ENCODE measurements at places on chromosomes 3 and 15.
A peak's percentile ranks its signal among the peaks of the same experiment; 100 is the strongest.

DNA sequence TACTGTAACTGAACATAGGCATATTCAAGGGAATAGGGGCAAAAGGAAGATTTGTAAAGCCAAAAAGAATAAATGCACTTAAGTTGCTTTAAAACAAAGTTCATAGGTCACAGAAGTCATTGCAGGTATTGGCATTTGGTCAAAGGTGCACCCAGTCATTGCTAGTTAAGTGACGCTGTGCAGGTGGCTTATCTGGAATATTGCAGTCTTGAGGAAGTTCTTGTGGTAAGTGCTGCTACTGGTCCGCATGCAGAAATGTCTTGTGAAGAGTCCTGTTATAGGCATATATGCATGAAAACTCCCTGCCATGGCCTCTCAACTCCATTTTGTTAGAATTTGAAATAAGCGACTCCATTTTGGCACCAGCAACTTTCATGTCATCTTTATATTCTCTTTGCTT, 293.1 kb downstream of the GBE1 start:
- DNase-seq = no peak

DNA sequence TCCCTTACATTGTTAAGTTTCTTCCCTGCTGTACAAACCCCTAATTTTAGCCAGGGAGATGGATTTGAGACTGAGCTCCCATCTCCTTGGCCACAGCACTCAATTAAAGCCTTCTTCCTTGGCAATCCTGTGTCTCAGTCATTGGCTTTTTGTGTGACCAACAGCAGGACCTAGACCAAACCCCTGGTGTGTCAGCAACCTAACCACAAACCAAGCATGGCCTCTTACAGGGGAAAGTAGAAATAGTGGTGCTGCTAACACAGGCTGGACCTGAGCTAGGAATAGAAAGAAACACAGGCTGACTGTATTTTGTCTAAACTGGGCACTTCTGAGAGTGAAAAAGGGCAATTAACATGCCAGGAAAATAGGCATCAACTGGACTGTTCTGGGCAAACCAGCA, 37.9 kb downstream of the PPCDC start:
- no peak for DNase-seq

DNA sequence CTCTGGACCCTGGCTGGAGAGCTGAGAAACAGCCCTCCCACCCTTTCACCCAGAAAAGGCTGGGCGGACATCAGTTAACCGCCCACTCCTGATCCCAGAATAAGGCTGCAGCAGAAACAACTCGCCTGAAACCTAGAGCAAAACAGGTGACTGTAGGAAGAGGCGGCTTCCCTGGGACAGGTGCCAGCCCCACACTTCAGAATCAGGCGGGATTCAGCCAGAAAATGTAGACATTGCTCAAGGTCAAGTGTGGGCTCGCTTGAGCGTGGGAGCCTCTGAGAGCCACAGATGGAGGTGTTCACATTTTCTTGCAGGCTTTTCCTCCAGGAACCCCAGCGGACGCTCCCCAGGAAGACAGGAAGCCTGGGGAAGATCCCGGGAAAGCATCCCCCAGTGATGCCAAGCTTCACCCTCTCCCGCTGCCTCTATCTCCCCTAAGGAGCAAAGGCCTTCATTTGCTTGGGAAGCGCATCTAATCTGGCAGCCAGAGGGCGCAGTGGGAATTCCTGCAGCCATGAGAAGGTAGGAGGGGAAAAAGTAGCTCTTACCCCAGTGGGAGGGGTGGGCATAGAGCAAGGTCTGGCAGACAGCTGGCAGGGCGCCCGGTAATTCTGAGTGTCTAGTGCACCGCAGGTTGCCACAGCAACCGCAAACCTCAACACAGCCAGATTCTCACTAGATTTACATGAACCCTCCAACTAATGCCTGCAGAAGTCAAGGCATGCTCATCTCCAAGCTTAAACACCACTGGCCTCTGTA, 77.7 kb downstream of the OCA2 start:
- peak; percentile 17 for DNase-seq

DNA sequence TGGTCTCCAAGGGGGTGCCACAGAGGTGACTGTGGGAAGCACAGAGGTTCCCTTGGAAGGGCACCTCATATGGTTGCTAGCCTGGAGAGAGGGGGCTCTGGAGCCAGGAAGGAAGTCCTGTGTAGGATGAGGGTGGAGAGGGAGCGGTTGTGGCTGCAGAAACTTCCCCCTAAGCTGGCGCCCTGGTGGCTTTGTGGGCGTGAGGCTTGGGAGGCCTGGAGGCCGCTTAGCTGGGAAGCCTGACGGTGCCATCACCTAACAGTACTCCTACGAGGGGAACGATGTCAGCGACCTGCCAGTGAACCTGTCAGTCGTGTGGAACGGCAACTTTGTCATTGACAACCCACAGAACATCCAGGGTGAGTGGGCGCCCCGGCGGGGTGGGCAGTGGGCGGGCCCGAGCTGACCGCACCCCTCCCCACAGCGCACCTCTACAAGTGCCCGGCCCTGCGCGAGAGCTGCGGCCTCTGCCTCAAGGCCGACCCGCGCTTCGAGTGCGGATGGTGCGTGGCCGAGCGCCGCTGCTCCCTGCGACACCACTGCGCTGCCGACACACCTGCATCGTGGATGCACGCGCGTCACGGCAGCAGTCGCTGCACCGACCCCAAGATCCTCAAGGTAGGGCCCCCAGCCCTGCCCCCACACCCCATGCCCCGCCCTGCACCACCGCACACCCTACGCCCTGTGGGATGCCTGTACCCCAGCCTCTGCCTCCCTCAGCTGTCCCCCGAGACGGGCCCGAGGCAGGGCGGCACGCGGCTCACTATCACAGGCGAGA, 31.0 kb downstream of the PLXNA1 start:
- DNase-seq = no peak

DNA sequence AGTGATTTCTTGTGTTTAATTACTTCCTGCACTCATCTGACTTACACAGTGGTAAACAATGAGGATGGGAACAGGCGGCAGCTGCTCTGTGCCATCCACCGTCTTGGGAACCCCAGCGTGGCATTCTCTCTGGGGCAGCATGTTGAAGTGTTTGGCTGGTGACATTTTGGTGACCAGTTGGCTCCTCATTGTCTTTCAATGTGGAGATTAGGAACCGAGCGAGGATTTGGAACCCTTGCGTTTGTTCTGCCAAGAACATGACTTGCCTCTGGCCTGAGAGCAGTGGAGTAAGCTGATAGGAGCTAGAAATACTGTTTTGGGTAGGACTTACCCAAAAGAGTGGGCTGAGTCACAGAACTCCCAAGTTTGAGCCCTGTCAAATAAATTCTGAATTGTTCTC, 88.8 kb downstream of the IGF1R start:
- DNase-seq = no peak

DNA sequence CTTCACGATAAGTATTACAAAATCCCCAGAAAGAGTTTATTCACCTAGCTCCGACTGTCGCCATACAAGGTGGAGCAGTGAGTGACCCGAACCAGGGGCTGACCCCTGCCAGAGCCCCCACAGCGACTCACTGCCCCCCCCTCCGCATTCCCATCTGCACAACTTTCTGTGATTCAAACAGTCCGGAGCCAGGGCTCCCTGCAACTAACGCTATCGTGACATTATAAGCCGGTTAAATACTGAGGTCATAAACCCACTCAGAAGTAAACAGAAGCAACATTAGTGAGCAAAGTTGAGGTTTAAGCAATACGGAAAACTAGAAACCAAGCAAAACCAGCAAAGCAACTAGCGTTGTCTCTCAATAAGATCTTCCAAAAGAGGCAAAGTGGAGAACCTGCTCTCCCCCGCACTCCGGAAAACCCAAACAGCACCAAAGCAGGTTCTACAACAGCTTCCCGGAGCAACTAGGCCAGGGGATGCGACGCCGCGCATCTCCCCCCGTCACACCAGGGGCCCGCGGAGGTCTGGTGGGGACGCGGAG, 642 bp downstream of the SCAP start:
- no peak for DNase-seq

GRCh38 chr15:39051626-39052322, 487.2 kb upstream of the RASGRP1 start:
- no peak for DNase-seq

DNA sequence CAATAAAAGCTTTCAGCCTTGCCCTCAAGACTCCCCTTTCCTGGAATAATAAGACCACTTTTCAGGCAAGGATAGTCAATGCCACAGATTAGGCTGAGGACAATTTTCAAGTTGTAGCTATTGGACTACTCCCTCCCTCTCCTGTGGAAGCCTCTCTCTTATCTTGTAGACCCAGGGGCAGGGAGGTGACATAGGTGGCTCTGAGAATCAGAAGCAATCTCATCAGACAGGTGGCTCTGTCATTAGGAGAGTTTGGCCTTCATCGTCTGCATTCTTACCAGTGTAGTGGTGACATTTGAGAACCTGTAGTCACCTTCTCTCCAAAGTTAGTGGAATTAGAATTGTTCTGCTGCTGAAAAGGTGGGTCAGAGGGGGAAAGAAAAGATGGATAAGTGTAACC, 80.0 kb downstream of the LARS2 start:
- DNase-seq = no peak

GRCh38 chr3:178345944-178346343, 190.3 kb upstream of the KCNMB2 start:
- DNase-seq = no peak

DNA sequence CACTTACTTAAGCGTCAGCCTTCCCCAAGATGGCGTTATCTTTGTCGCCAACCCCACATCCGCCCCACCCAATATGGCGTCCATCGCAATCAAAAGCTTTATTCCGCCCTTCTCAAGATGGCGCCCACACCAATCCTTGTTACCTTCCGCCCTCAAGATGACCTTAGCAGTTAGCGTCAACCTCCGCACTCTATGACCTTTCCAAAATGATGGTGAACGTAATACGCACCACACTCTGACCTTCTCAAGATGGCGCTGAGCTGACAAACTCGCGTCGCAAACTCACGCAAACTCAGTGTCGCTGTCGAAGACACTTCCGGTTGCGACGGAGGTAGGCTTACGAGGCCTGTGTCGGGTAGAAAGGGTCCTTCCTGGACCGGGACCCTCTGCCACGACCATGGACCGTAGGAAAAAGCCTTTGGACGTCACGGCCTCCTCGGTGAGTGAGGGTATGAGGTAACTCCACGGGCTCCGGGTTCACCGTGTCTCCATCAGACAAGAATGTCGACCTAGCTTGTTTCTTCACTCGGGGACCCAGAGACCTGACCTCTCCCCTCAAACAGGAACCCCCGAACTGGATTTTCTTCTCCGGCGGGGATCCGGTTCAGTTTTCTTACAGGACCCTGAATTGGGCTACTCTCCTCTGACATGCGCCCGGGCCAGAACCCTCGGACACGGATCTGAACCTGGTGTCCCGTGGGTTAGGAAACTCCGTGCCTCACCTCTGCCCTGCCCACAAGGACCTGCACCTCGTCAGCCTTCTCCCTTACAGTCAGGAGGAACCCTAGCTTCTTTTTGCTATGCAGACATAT, at the start of gene CCDC174:
TSS of gene CCDC174 (plus strand) at position 323 of the 812 bp plus-strand sequence. CDS start at position 398, 75 bp downstream.
- DNase-seq = peak; percentile 98

DNA sequence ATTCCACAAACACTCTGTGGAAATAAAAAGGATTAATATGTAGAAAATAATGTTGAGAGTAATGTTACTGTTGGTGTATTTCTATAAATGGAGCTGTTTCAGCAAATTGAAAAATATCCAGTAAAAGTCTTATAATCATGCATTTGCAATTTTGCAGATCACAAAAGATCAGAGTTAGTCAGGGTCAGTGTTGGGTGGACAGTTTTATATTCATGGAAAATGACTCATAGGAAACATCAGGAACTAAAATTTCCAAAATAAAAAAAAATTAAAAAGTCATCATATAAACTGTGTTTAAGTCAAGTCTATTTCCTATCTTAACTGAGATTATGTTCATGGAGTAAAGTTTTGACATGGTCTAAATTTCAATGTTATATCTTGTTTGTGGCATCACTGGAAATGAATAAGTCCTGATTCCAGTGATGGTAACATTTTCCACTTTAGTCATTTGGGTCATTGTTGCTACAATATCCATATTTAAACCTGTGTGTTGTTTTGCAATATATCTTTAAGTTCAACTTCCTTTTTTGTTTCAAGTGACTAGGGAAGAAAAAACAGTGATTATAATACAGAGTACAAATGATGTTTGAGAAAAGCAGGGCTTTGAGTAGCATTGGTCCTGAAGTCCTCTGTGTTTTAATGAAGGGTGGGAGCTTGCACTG, 37.8 kb downstream of the MITF start:
- no peak for DNase-seq

DNA sequence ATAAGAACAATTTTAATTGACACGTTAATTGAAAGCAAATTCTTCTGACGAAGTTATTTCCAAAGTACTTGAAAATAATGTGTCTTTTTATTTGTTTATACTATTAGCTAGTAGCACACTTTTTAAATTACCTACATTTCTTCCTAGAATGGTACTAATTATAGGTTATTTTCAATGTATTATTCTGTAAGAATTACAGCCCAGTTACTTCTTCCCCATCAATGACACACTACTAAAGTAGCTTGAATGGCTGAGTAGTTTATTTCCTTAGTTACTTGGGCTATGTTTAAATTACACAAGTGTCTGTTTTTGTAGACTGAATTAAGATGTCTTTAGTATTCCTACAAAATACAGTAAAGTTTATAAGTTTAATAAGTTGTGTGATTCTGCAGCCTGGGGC, 217.6 kb upstream of the IL12A start:
- no peak for DNase-seq

DNA sequence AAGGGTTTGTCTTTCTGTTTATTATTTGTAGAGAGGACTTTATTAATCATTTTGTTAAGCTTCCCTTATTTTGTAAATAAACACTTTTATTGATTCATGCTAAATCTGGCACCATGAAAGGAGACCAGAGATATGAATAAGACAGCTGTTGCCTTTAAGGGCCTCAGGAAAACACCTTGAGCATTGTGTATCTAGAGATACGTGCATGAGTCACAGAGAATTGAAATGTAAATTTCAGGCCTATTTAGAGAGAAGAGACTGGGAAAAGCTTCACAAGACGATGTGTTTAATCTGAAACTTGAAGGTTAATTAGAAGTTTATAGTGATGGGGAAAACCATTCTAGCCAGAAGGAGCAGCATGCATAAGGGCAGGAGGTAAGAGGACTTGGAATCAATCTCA, 28.6 kb upstream of the UTS2B start:
- DNase-seq = peak; percentile 32

DNA sequence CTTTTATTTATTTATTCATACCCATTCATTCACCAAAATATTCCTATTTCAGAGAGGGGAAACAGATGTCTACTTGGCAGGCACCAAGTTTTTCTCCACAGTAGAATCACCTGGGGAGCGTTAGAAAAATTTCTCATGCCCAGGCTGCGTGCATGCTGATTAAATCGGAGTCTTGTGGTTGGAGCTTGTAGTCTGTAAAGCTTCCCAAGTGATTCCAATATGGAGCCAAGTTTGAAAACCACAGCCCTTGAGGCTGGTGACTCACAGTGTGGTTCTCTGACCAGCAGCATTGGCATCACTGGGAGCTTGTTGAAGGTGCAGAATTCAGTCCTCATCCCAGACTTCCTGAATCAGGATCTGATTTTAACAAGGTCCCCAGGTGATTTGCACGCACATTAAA, 49.7 kb downstream of the PDHB start:
- peak; percentile 96 for DNase-seq

- DNase-seq = no peak
Observed at GRCh38 chr3:128399221-128399915, 67.3 kb downstream of the DNAJB8 start.

All from foreskin keratinocyte (primary cell).